NCI-H2171 (cell line): ENCODE measurements at places on chromosomes 7 and 10.

GRCh38 chr7:102396710-102397019 is 502 bp downstream of the PRKRIP1 start:
- no peak for DNase-seq

GRCh38 chr7:126698446-126698845 is 554.3 kb downstream of the GRM8 start:
- DNase-seq, result no peak

DNA sequence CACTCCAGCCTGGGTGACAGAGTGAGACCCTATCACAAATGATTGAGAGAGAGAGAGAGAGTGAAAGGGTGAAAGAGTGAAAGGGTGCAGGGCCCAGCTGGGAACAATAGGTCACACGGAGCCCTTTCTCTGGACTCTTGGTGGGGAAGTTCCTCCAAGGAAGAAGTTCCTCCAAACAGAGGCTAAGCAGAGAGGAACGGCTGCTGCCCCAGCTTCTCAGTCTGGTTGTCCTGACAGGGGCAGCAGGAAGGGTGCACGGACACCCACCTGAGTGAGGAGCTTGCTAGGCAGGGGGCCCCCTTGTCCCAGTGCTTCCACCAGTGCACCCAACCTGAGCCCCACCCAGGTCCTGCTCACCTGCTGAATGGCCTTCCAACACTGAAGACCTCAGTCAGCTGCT is 38.8 kb upstream of the MYL10 start:
- DNase-seq, result no peak

- DNase-seq, result no peak
Observed at GRCh38 chr10:89521368-89521767, 14.0 kb downstream of the SLC16A12 start.

- DNase-seq, result no peak
Observed at GRCh38 chr7:131233193-131233592, 94.5 kb upstream of the MKLN1 start.

GRCh38 chr7:157971501-157971900 is 616.1 kb downstream of the PTPRN2 start:
- DNase-seq, result no peak

DNA sequence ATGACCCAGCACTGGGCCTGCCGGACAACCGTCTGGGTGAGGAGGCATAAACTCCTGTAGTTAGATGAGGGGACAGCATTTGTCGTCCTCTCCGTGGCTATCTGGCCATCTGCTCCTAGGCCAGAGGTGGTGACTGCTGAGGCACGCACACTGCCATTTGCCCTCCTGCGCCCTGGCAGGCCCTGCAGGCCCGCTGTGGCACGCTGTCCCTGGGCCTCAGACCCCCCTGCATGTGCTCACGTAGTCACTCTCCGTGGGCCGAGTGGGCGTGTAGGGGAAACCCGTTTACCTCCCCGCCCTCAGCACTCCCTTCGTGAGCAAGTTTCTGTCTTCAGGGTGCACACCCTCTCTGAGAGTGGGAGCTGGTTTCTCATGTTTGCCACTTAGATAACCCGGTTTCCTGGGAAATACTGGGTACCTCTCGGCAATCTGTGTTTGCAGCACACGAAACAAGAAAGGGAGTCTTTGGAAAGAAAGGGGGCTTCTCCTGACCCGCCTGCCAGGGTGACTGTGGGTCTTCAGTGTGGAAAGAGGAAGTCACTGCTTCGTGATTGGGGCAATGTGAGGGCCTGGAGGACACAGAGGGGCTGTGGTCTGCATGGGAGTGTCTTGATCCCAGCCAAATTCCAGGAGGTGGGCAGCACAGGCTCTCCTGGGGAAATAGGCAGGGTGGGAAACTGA is 10.8 kb downstream of the ADAMTS14 start:
- DNase-seq, result no peak

- DNase-seq, result no peak
Observed at GRCh38 chr10:59557052-59557451, 152.6 kb downstream of the SLC16A9 start.

DNA sequence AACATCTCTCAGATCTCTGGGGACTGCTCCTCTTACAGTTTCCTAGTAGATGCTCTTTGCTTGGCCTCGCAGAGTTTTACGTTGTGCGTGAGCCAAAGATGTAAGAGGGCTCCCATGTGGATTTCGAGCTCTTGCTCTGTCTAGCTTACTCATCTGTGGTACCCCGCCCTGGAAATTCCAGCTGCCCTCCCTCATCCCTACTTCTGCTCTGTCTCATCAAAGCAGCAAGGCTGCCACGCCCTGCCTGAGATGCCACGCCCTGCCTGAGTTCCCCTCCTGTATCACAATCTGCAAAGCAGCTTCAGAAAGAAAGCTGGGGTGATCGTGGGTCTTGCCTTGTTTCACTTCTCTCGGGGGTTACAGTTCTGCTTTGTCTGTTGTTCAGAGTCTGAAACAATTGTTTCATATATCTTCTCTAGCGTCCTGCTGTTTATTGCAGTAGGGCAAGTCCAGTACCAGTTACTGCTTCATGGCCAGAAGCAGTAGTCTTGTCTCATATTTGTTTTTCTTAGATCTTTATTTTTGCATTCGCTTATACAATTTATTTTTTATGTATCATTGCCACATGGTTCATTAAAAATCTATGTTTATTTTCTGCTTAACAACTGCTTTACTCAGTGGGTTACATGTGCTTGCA is 36.1 kb upstream of the CCNY start:
- DNase-seq, result peak; percentile 61

GRCh38 chr10:99976886-99977665 is 32.7 kb downstream of the DNMBP start:
- DNase-seq, result no peak

DNA sequence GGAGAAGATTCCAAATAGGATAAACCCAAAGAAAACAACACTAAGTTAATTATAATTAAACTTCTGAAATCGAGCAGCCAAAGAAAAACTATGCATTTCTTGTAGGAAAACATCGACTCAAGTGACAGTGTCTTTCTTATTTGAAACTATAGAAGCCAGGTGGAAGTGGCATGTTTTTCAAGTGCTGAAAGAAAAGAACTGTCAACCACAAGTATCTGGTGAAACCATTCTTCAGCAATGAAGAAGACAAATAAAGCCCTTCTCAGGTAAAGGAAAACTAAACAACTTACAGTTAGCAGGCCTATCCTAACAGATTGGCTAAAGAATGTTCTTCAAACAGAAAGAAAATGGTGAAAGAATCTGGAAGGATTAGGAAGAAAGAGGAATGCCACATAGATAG is 71.4 kb upstream of the MSRB2 start:
- DNase-seq, result no peak
